ENCODE measurements at places on chromosomes 2 and 18.

DNA sequence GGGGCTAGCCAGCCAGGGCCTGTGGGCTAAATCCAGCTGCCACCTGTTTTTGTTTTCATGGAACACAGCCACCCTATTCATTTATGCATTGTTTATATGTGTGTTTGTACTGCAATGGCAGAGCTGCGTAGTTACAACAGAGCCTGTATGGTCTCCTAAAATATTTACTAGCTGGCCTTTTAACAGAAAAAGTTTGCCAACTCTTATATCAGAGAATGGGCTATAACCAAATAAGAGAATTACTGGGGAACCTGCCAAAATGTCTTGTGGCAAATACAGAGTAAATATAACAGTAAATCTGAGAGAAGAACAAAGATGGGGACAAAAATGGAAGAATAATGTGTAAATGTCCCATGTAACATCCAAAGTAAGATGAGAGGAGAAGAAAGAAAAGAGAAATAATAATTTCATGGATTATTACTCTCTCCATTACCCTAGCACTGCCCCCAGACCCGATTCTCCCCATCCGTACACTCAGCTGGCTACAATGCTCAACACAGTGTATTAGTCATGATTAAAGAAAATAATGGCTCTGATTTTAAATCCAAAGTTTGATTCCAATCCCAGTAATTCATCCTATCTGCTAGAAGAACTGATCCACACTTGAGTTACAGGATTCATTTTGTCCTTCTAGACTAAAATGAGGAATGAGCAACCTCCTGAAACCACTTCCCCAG lies 249.3 kb downstream of the LRATD1 start:
- no peak for DNase-seq

DNA sequence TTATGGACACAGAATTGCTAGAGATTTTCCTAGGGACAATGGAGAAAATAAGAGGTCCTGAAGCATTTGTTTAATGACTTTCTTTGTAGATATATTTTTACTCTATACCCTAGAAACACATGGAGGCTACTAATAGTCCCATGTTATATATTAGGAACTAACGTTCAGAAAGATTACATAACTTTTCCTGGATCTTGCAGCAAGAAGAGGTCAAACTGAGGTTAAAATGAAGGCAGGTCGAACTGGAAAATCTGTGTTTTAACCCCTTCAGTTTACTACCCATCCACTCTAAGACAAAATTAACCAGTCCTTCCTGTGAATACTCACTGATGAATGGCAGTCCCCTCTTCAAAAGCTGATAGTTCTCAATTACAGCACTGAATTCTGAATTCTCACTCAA lies 1415.8 kb upstream of the CELF4 start:
- no peak for DNase-seq

- DNase-seq = peak; percentile 75
Measured at GRCh38 chr2:174561283-174561971, 36.2 kb downstream of the WIPF1 start.

- DNase-seq = no peak
Measured at GRCh38 chr2:143513081-143513480, 383.9 kb downstream of the ARHGAP15 start.

DNA sequence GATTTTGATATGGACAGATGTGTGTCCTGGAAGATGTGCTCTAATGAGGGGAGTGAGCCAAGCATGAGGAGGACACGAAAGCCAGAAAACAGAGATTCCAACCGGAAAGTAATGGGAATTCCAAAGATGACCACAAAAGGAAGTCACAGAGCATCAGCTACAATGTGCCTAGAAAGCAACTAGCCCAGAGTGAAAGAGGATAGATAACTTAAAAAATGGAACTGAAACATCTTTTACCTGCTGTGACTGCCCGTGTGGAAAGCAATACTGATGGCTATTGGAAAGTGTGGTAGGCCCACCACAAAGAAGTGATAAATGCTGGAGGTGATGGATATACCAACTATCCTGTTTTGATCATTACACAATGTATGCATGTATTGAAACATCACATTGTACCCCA lies 21.6 kb downstream of the DNMT3A start:
- DNase-seq = no peak

DNA sequence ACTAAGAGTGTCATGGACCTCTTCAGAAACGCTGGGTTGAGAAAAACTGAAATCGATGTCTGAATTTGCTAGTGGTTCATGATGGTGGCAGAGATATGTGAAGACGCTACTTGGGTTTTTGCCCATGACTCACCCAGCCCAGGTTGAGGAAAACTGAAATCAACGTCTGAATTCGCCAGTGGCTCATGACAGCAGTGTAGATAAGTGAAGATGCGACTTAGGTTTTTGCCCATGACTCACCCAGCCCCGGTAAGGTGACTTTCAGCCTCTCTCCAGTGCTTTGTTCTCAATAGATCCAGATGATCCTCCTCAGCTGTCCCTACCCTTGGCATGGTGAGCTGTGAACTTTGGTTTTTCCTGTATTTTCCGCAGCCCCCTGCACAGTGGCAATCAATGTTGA lies 105.3 kb upstream of the SIX3 start:
- no peak for DNase-seq

GRCh38 chr18:31577195-31577594 lies 14.5 kb upstream of the TTR start:
- DNase-seq = no peak

DNA sequence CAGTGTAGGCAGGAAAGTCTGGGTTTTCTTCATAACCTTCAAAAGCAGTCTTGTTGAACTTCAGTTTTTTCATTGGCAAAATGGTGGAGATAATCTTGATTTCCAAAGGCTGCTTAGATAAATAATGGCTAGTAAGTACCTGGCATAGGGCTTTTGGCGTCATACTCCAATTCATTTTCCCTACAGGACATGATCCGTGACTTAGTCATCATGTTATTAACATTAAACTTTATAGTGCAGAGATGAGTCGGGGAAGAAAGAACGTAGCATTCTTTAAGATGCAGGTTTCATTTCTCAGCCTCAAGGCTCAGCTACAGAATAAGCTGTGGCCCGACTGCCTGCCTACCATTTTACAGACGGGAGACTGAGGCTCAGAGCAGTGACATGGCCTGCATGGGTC lies 64.0 kb downstream of the RALBP1 start:
- no peak for DNase-seq

- peak; percentile 17 for DNase-seq
Measured at GRCh38 chr2:228763379-228763981, 507.6 kb downstream of the PID1 start.

DNA sequence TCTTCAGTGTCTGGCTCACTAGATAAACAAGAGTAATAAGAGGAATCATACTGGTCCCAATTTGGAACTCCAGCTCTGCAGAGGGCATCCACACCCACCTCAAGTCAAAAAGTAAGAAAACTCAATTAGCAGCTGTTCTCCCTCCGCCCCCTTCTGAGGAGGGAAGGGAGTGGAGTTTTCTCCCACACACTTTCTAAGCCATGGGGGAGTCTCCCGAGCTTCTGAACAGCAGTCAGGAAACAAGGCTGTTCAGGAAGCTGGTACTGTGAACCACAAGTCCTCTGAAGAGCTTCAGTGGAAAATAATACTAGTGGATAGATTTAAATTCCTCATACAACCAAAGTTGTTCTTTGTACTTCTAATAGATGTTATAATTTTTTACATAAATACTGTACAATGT lies 32.9 kb upstream of the SPTBN1 start:
- DNase-seq = no peak

GRCh38 chr2:174333017-174333371 lies 1.8 kb upstream of the SP9 start:
- DNase-seq = no peak

DNA sequence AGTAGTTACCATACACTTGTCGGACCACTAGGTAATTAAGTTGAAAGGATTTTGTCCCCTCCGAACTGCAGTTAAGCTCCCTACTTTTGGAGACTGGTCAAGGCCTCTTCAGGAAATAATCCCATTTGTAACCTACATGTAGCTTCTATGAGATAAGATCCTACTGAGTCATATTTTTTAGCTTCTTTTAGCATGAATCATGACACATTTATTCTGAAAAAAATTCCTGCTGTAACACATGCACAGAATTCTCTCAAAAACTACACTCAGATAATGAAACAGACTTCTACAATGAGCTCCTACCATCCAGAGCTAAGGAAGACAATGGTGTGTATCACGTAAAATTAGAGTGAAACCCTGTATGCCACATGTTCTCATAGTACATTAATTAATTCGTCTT lies 100.7 kb upstream of the CCDC195 start:
- no peak for DNase-seq

DNA sequence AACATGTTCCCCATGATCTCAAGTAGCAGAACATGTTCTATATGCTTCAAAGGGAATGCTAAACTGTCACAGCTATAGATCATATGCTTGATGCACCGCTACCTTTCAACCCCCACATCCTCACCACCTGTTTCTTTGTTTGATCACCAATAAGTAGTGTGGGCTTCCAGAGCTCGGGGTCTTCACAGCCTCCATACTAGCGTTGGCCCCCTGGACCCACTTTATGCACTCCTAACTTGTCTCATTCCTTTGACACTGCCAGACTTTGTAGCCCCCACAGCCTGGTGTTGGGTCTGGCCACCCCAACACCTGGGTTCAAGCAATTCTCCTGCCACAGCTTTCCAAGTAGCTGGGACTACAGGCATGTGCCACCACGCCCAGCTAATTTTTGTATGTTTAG lies 11.6 kb upstream of the RBM44 start:
- DNase-seq = no peak

DNA sequence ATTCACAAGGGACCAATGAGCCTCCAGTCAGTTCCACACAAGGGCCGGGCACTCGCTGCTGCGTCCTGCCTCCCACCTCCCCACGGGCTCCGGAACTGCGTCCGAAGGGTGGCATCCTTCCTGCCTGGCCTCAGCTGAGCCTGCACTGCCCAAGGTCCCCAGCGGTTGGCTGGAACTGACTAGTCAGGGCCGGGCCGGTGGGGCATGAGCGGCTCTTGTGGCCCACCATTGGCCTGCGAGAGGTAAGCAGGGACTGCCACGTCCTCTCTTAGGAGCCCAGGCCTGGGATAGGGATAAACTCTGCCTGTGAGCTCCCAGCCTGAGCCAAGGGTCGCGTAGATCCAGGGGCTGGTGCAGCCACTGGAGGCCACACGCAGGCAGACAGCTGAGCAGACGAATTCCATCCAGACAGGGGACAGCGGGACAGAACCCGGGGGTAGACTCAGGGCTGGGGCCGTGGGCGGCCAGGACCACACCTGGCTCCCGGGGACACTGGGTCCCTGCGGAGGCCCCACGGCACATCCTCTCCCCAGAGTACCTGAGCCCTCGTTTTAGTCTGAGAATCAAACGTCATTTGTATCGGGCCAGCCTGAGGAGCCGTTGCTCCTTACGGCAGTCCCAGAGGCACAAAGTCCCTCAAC lies 148.4 kb downstream of the ZNF516 start:
- no peak for DNase-seq

GRCh38 chr2:119108186-119108585 lies 50.4 kb downstream of the C1QL2 start:
- DNase-seq = no peak

GRCh38 chr2:228522977-228523376 lies 341.5 kb upstream of the SPHKAP start:
- DNase-seq = no peak

- DNase-seq = no peak
Measured at GRCh38 chr2:178238154-178238521, 43.8 kb downstream of the OSBPL6 start.

DNA sequence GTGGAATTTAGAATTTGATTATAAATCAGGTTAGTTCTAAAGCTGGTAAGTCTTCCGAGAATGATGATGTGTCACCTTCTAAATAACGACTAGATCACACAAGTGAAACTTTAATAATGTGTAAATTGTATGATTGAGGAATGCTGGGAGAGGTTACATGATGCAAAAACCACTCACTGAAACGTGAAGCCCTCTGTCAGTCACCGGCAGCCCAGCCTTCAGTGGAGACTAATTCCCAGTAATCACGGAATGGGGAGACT lies 45.9 kb upstream of the ROCK2 start:
- DNase-seq = no peak

DNA sequence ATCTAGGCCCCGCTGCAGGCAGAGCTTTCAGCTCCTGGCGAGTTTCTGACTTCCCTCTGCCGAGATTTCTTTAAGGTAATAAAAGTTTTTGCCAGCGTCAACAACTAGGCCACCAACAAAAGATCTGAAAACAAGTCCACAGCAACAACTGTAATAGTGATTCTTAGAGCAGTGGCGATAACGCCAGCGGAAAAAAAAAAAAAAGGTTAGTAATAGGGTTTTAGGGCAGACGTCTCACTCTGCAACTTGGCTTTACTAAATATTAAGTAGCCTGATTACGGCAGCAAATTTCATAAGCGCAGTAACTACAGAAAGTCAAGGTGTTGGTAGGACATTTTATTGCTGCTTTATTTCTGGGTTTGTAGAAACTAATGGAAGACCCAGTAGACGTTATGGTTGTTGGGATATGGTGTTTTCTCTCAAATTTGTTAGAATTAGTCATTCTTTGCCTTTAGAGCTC lies 481 bp downstream of the SLC30A6 start:
- no peak for DNase-seq

DNA sequence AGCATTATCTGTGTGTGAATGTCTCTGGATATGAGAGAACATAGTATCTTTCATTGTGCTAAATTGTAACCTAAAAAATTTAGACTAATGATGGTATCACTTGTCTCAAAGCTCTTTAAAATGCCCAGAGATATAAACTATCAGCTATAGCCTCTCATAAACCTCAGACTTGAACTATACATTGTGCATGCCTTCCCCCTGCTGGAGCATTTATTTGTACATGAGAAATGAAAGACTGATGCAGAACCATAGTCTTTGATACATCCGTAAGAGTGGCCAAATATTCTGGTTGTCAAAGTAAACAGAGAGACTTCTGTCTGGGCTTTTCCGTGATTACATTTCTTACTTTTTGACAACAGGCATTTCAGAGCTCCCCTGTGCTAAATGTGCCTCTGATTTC lies 71.9 kb upstream of the CCDC68 start:
- no peak for DNase-seq

GRCh38 chr2:213185147-213185822 lies 33.9 kb upstream of the IKZF2 start:
- DNase-seq = no peak

DNA sequence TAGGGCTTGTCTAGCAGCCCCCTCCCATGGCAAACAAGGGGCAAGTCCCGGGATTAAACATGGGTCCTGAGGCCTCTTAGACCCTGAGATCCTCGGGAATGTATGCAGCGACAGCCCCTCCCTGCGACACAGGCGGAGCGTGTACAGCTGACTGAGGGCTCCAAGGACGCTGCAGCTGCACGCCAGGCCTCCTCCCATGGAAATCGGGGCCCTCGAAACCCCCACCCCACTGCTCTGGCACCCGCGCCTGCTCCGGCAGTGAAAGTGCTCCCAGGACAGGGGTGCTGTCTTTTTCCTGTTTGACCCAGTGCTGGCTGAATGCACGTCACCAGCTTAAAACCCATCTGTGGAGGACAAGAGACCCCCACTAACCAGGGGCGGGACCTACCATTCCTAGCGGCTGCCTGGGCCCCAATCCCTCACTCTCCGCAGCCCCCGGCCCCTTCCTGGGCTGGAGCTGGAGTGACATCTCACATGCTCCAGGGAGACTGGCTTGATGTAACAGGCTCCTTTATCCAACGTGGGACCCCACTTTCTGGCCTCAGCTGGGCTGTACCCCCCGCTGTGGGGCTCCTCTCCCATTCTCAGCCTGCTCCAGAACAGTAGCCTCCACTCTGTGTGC lies 247.7 kb downstream of the TWIST2 start:
- no peak for DNase-seq
